ENCODE measurements at places on chromosomes 2 and 18. TPM values are rescaled to one million over a fixed set of nuclear protein-coding genes. Genes with fewer than 3 reads are reported as not detected.
A peak's percentile ranks its signal among the peaks of the same experiment; 100 is the strongest.

Gene CTAGE1
- not detected for total RNA-seq

- H3K27ac ChIP-seq = peak overlapping the region; percentile 90
- peaks cover 65% of the 10 kb centered on the region for H3K4me1 ChIP-seq
- no peak overlapping the region for H3K4me3 ChIP-seq
- no peak for DNase-seq
- H3K27me3 ChIP-seq = no peaks in the 10 kb centered on the region
- no peaks in the 10 kb centered on the region for H3K36me3 ChIP-seq
Observed at GRCh38 chr2:55156984-55157383, 75.1 kb downstream of the CLHC1 start.

GRCh38 chr18:49456794-49457193, 3.7 kb downstream of the DYM start:
- no peak overlapping the region for H3K4me3 ChIP-seq
- peaks cover 26% of the 10 kb centered on the region for H3K4me1 ChIP-seq
- no peak for DNase-seq
- no peaks in the 10 kb centered on the region for H3K27me3 ChIP-seq
- H3K27ac ChIP-seq = no peak overlapping the region
- peaks cover 7% of the 10 kb centered on the region for H3K36me3 ChIP-seq

Gene FBLN7
- 4.1 TPM for total RNA-seq

GRCh38 chr2:158995677-158996049, 27.2 kb downstream of the TANC1 start:
- no peaks in the 10 kb centered on the region for H3K36me3 ChIP-seq
- peak overlapping the region; percentile 1 for H3K27ac ChIP-seq
- DNase-seq = no peak

DNA sequence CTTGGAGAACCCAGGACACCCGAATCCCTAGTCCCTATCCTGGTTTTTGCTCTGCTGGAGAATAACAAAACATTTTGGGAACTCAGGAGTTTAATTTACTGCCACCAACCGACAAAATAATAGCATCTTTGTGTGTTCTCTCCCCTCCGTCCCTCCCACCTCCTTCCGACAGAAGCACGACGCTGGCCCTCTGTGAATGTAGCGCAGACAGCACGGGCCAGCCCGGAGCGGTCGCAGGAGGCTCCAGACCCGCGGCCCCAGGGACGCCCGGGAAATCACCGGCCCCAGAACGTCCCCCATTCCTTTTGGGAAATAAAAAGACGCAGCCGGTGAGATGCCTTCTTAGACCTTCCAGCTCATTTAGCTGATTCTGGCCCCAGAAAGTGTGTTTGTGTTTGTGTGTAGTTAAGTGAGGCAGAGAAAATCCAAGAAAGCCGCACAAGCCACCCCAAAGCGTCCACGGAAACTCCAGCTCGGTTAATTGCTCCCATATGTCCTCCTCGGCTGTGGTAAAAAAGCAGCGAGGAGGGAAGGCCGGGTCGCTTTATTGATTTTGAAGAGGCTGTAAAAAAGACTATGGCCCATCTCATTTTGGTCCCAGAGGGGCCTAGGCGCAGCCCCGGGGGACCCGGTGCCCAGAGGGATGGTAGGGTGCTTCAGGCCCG, 577 bp upstream of the TANC1 start:
- no peaks in the 10 kb centered on the region for H3K27me3 ChIP-seq
- DNase-seq = peak; percentile 86
- H3K36me3 ChIP-seq = no peaks in the 10 kb centered on the region
- H3K4me3 ChIP-seq = peak overlapping the region; percentile 92
- peaks cover 59% of the 10 kb centered on the region for H3K4me1 ChIP-seq

- no peak overlapping the region for H3K27ac ChIP-seq
- H3K4me1 ChIP-seq = no peaks in the 10 kb centered on the region
- no peaks in the 10 kb centered on the region for H3K27me3 ChIP-seq
- DNase-seq = no peak
Observed at GRCh38 chr2:69997015-69997830, 35.8 kb upstream of the ASPRV1 start.

DNA sequence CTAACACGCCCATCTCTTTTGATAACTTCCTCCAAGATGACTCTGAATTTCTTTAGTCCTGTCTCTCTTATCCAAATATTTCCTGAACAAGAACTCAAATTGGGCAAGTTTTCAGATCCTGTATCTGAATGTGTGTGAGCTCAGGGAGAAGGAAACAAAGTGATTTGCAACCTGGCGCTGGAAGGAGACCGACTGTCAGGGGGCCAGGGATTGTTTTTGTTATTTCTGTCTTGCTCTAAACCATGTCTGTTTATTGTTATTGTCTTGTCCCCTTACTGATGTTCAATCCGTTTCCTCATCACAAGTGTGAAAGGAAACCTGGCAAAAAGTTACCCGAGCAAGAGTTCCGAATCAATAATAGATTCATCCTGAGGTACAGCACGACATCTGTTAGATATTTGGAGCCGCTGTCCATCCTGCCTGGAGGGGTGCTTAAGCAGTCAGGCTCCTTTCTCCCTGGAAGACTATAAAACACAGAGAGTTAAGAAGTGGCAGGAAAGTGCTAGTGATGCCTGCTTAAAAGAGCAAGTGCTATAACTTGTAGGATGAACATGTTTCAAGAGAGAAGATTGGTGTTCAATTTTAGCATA, 132.5 kb upstream of the OSR1 start:
- H3K27me3 ChIP-seq = peaks cover 11% of the 10 kb centered on the region
- no peaks in the 10 kb centered on the region for H3K4me1 ChIP-seq
- no peak for DNase-seq
- no peaks in the 10 kb centered on the region for H3K36me3 ChIP-seq

DNA sequence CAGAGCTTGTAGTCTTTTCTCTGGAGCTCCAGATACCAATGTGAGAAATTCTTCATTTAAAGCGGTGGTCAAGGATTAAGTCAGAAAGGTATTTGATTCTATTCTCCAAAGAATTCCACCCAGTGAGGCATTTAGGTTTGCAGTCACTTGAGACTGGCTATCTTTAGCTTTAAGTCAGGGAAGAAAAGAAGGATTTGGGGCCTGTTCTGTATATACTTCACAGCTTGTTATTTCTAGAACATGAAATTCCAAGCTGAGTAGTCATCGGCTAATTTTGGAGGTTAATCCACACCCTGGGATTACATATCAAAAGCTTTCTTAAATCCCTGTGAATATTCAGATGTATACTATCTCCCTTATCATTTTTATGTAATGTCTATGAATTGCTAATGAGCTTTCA, 39.4 kb downstream of the MYOM1 start:
- H3K36me3 ChIP-seq = no peaks in the 10 kb centered on the region
- H3K4me1 ChIP-seq = peaks cover 19% of the 10 kb centered on the region

DNA sequence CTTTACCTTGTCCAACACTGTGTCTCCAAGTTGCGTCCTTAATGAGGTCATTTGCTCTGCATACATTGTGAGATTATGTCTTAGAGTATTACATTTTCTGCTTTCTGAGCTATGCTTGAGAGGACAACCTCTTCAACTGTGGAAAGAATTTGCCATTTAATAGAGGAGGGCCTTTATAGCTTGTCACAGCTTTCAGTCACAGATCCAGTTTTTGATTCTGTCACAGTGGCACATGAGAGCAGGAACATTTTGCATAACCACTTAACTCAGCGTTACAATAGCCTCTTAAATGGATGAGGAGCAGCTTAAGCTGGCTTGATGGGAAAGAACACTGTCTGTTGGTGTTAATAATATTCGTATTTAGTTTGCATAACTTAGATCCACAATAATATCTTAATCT, 63.0 kb downstream of the RHBDD1 start:
- no peak for DNase-seq
- H3K4me1 ChIP-seq = peaks cover 22% of the 10 kb centered on the region
- H3K4me3 ChIP-seq = no peak overlapping the region
- H3K27ac ChIP-seq = no peak overlapping the region

Gene SCN2A
- total RNA-seq = 0.73 TPM

- no peak overlapping the region for H3K4me3 ChIP-seq
- peaks cover 21% of the 10 kb centered on the region for H3K27me3 ChIP-seq
- H3K27ac ChIP-seq = no peak overlapping the region
- no peaks in the 10 kb centered on the region for H3K4me1 ChIP-seq
- no peaks in the 10 kb centered on the region for H3K36me3 ChIP-seq
- DNase-seq = no peak
Observed at GRCh38 chr2:58666323-58666970, 425.3 kb upstream of the FANCL start.
